Urothelium cell line (cell line): ENCODE measurements at places on chromosomes 4 and X.

GRCh38 chr4:94757192-94758140, at the start of gene BMPR1B:
TSS of gene BMPR1B (plus strand) at chr4:94757955. CDS start at chr4:95104425, 346,470 bp downstream.
- DNase-seq = peak; percentile 77

GRCh38 chr4:23878246-23878891, 11.5 kb downstream of the PPARGC1A start:
- DNase-seq = no peak

DNA sequence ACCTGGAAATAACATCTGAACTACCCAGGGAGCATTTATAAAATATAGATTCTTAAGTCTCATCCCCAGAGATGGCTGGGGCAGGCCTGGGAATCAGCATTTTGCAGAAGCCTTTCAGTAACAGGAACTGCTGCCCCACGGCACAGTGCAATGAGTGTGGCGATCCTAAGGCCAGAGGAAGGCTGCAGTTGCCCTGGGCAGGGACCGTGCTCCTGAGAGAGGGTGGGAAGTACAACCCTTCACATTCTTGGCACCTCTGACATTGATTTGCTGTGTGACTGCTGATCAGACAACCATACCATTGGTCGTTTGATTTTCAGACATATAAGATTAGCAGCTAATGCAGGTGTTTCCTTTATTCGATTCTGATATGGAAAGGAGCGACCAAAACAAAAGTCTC, 233.6 kb downstream of the STIM2 start:
- no peak for DNase-seq

DNA sequence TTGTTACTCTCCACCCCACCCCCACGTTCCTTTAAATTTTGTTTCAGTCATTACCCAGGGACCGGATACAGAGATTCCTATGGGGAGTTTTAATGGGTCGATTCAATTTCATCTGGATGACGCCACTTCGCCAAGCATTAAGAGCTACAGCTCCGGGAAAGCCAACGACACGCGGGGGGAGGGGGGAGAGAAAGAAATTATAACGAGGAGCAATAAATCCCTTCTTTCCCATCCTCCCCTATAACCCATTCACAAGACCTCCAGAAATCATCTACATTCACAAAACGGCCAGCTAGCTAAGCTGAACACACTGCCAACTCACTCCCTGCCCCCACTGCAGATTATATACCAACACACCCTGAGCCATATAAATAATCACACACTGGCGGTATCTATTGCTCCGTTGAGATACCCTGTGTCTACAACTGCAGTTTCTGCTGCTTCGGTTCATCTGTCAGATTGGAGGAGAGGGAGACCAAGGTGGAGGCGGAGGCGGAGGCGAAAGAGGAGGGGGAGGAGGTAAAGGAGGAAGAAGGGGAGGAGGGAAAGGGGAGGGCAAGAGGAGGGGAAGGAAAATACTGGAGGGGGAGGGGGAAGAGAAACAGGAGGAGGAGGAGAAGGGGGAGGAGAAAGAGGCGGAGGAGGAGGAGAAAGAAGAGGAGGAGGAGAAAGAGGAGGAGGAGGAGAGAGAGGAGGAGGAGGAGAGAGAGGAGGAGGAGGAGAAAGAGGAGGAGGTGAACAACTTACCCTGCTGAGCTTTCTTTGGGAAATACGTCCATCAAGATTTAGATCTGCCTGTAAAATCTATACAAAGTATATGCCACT, 113.9 kb upstream of the VAMP7 start:
- DNase-seq = peak; percentile 62

DNA sequence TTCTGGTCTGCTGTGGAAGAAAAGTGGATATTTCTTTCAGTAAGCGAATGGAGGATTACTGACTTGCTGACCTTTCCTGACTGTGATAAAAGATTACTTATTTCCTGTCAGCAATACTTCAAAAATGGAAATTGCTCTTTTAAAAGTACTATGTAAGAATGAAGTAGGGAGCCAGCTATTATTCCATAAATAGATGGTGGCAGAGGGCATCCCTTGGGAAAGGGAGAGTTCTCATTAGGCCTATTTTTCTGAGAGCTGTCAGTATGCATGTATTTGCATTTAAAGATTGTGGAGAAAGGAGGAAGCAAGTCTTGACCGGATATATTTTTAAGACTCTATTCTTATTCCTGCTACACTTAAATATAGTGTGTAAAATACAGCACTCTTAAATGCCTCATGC, 37.2 kb downstream of the TMEM47 start:
- DNase-seq = no peak
